ENCODE measurements at places on chromosomes 7 and 10.

GRCh38 chr7:139543801-139544603, 20.5 kb downstream of the CLEC2L start:
- DNase-seq, result peak; percentile 37

DNA sequence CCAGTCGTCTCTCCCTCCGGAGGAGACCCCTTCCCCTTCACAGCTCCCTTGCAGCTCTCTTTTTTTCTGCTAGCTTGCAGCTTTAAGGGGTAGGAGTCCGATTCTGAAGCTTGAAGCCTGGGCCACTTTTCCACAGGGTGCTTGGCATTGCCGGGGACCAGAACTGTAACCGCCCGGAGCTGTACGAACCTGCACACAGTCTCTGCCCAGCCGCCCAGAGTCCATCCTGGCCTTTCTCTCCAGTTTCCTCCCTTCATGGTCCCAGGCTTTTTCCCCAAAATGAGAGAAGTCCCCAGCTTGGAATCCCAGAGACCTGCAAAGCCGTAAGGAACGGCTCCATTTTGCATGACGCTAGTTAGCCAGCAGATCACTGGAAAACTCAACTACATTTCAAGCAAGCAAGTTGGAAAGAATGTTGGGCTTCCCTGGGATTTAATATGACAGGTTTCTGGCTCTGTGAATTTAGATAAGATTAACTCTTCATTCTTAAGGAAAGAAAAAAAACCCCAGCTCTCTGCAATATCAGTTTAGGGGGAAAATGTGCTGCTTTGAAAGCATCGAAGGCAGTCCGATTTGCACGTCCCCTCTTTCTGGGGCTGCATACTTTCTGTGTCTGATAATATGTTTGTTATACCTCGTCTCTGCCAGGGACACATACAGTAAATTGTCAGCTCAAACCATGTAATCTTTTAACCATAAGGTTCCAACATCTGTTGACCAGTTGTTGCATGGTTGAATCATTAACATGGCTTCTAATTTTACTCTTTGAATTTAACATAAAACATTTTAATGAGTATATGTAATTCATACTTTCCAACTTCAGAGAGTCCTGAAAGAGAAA, 190.0 kb upstream of the LYZL2 start:
- no peak for DNase-seq

DNA sequence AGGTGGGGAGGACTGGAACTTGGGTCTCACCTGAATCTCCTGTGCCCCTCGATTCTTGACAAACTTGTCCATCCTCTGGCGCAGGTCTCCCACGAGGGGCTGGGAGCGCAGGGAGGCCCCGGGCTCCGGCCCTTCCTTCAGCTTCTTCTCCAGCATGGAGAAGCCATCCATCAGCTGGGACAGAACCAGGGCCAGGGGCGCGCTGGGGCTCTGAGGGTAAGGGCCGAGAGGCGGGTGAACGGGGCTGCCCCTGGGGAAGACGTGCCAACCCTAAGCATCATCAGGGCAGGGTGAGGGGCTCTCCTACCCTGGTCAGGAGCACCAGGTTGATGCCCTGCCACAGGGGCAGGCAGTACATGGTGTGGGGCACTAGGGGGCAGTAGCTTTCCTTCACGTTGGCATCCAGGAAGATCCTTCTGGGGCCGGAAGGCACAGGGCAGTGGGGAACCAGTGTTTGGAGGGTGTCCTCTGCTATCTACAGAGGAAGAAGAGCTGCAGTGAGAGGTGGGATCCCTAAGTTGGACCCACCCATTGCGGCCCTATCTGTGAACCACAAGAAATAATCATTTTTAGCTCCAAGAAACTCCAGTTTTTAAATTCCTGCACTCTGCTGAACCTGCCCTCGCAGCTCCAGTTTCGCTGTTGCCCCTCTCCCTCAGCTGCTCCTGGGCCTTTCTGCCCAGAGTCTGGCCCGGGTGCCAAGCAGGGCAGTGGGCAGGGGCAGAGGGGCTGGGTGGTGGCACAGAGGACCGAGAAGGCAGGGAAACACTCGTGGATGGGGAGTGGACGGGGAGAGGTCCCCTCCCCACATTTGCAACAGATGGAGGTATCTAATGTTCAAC, 10.8 kb upstream of the PYROXD2 start:
- DNase-seq, result peak; percentile 58

GRCh38 chr7:46319841-46320240, 398.8 kb upstream of the IGFBP3 start:
- no peak for DNase-seq

GRCh38 chr7:50988988-50989387, 206.3 kb upstream of the GRB10 start:
- no peak for DNase-seq

DNA sequence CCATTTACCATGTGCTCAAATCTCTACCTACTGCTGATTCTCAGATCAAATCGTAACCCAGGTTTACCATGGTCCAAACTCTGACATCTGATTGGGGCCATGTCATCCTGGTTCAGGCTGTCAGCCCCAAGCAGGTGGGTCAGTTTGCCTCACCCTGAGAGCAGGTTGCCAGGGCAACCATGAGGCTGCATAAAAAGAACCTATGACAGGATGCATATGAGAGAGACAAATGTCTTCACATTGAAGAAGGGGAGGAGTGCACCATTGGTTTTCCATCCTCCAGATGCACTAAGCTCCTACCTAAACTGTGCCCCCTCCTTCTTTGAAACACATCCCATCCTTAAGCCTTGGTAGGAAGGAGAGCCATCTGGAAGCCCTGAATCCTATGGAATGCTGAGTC, 10.2 kb downstream of the PRSS1 start:
- DNase-seq, result no peak
